ENCODE measurements at places on chromosomes 16 and 17.

DNA sequence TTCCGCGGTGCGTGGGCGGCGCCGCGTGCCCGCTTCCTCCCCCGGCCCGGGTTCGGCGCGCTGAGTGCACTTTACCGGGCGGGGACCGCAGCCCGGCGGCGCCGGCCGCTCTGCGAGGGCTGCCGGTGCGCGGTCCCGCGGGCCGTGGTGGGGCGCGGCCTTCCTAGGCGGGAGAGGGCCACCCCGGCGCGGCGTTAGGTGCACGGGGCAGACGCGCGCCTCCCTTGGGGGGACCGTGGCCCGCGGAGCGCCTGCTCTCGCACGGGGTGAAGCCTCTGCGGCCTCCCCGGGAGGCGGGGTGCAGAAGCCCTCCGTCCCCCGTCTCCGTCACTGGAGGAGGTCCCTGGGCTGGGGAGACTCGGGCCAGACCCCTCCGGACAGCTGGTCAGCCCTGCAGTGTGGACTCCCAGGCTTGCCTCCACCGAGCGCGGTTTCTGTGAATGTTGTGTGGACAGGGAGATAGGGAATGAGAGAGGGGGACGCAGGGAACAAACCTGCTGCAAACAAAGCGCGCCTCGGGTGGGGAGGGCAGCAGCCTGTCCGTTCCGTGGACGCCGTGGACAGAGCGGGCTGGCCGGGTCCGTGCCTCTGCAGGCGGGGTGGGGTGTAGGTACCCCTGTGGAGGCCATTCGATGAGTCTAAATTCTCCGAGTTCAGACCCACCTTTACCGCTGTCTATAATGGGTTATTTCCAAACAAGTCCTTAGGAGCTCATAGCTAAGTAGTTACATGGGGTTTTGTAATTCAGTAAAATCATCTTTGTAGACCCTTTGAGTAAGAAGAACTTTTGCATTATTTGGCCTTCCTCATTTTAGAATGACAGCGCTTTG lies 721 bp downstream of the TBCD start:
- DNase-seq: peak; percentile 21

- no peak for DNase-seq
These were observed 782 bp upstream of the KIF18B start for GRCh38 chr17:44948315-44948795.

DNA sequence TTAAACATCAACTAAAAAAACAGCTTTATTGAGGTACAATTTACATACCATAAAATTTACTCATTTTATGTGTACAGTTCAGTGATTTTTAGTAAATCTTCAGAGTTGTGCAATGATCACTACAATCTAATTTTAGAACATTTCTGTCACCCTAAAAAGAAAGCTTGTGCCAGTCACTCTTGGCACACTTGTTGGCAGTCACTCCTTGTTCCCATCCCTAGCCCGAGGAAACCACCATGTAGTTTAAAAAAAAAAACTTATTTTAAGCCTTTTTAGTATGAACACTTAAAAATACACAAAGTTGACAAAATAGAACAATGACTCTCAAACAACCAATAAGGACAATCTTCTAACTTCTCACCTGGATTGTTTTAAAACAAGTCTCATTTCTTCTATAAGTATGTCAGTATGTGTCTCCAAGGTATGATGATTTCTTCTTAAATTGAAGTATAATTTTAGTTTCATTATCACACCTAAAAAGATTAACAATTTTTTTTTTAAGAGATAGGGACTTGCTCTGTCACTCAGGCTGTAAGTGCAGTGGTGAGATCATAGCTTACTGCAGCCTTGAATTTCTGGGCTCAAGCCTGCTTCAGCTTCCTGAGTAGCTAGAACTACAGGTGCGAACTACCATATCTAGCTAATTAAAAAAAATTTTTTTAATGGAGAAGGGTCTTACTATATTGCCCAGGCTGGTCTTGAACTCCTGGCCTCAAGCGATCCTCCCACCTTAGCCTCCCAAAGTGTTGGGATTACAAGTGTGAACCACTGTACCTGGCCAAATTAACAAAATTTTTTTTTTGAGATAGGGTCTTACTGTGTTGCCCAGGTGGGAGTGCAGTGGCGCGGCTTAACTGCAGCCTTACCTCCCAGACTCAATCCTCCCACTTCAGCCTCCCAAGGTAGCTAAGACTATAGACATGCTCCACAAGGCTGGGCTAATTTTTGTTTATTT lies 53.2 kb downstream of the PPM1E start:
- DNase-seq: no peak

- no peak for DNase-seq
These were observed 32.8 kb downstream of the MPHOSPH6 start for GRCh38 chr16:82136956-82137821.

DNA sequence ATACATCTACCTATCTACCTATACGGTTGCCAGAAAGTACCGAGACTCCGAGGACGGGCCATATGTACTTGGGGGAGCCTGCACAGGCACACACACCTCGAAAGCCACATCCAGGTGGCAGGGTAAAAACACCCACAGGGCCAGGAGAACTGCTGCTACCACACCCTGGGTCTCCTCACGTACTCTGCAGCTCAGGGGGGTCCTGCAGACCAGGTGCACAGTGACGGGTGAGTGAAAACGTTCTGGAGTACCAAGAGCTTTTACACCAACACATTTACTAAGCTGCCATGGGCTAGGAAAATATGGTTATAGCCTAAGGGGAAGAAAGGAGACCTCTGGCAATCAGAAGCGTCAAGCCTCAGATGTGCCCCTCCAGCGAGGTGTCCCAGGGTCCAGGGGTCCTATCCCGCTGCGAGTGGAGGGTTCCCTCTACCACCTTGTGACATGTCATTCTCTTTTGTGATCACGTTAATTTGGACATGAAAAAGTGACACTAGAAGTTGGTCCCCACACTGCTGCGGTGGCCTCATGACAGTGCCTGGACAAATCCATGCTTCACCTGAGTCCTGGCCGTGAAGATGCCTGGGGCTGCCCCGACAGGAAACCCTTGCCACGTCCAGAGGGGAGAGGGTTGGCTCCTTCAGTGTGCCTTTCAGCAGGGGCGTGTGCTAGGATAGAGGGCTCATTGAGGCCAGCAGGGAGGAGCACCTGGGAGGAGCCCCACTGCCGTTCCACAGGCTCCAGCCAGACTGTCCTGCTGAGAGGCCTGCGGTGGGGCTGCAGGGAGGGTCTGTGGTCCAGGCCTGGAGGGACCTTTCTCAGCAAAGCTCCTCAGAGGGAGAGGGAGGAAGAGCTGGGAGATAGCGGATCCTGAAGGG lies 1.8 kb downstream of the CANT1 start:
- no peak for DNase-seq

GRCh38 chr16:48276102-48276501 lies 28.8 kb upstream of the ABCC11 start:
- DNase-seq: no peak

- no peak for DNase-seq
These were observed 8.2 kb upstream of the MPRIP start for GRCh38 chr17:17034026-17034425.
